ENCODE measurements at places on chromosomes 6 and 20.

DNA sequence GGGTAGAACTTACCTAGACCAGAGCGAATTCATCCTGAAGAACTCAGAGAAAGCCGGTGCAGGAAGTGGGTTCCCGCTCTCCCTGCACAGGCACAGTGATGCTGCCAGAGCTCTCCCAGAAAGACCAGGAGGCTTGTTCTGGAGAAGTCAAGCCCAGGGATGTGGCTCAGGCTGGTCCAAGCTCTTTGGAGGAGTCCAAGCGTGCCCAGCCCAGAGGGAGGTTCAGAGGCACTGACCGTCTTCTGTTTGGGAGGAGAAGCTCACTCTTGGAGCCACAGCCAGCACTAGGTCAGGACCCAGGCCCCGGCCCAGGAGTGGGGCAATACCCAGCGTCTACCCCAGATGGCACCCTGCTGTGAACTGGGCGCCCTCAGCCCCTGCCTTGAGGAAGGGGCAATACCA lies 1.5 kb upstream of the PMEPA1 start:
- DNase-seq = no peak

DNA sequence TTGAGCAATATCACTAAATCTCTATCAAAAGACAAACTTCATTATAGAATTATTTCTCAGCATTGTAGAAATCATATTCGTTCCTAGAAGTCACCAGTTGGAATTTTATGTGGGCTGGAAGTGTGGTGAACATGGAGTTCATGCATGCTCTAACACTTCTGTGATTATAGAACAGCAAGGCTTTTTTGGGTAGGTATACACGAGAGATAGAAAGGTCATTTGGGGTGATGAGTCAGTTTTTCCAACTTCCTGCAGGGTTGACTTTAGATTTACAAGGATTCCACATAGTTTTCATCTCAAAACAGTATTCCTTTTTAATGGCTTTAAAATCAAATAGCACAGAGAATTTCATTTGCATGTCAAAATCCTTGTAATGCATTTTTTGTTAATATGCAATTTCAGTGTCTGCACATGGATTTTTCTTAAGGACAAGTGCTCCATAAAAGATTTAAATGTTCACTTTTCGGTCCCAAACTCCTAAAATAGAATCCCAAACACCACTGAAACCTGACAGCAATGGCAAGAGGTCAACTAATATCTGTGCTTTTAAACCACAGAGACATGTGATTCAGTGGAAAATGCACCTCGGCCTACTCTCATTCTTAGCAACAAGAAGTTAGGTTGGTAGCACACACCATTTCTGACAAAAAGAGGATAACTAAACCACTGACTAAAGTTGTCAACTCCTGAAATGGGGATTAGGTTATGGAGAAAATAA lies 211.0 kb downstream of the MOXD1 start:
- DNase-seq = no peak

- DNase-seq = no peak
Measured at GRCh38 chr20:5919626-5920544, 30.4 kb downstream of the TRMT6 start.

DNA sequence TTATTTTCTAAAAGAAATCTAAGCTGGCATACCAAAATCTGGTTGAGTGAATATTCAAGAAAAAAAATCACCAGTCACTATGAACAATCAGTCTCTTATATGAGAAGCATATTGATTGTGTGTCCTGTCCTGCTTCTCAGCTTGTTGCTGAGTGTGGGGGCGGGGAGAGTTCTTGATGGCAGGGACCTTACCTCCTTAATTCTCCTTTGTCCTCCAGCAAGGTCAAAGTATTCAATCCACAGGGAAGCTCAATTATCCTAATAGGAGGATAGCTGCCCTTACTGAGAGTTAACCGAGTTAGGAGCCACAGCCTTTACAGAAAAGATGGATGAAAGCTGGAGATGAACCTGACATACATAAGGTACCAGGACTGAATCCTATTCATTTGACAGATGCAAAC lies 154.0 kb downstream of the LY86 start:
- DNase-seq = no peak

DNA sequence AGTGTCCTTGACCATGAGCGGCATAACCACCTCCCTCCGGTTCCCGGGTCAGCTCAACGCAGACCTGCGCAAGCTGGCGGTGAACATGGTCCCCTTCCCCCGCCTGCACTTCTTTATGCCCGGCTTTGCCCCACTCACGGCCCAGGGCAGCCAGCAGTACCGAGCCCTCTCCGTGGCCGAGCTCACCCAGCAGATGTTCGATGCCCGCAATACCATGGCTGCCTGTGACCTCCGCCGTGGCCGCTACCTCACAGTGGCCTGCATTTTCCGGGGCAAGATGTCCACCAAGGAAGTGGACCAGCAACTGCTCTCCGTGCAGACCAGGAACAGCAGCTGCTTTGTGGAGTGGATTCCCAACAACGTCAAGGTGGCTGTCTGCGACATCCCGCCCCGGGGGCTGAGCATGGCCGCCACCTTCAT lies 4.9 kb downstream of the TUBB1 start:
- no peak for DNase-seq

DNA sequence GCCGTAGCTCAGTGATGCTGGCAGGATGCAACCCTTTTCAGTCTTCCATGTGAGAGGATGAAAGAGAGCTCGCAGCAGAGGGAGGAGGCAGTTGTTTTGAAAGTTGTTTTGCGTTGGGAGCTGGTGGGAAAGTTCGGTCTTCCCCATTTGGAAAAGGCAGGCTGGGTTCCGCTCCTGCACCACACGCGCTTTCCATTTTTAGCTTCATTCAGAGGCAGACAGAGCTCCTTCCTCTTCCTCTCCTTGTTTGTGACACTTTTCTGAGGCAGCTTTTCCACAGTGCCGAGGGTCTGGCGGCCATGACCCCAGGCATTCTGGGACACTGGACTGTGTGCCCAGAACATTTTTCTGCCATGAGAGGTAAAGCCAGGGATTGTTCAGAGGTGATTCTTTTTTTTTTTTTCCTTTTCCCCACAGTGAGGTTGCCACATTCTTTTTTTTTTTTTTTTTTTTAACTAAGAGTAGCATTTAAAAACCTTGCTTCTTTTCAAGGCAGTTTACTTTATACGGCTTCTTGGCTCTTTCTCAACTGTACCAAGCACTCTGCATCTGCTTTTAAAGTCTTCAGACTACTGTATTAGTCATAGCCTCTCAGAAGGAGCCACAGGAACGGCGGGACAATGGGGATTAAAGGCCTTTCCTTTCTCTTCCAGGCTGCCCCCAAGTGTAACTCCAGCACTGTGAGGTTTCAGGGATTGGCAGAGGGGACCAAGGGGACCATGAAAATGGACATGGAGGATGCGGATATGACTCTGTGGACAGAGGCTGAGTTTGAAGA lies 1.6 kb downstream of the PRDM1 start:
- no peak for DNase-seq

- no peak for DNase-seq
Measured at GRCh38 chr20:48605364-48606171, 222.2 kb downstream of the PREX1 start.

GRCh38 chr20:23212464-23212995 lies 126.4 kb upstream of the CD93 start:
- DNase-seq = no peak

GRCh38 chr20:31587545-31588389 lies 17.3 kb upstream of the ID1 start:
- no peak for DNase-seq

GRCh38 chr20:8057871-8058270 lies 38.3 kb upstream of the TMX4 start:
- DNase-seq = no peak

DNA sequence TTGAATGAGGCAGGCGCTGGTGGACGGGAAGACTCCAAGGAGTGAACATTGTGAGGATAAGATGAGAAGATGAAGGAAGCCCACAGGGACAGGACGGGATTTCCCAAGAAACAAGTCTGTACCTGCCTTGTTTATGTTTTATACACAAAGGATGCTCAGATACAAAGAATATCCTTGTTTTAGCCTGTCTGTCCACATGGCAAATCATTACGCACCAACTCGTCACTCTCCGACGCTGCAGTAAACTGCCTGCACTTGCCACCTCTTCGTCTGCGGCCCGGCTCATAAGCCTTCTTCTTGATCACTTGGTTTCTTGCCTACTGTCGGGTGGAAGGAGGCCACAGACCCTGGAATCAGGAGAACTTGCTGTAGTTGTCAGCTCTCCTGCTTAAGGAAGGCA lies 85.4 kb downstream of the CD83 start:
- no peak for DNase-seq

DNA sequence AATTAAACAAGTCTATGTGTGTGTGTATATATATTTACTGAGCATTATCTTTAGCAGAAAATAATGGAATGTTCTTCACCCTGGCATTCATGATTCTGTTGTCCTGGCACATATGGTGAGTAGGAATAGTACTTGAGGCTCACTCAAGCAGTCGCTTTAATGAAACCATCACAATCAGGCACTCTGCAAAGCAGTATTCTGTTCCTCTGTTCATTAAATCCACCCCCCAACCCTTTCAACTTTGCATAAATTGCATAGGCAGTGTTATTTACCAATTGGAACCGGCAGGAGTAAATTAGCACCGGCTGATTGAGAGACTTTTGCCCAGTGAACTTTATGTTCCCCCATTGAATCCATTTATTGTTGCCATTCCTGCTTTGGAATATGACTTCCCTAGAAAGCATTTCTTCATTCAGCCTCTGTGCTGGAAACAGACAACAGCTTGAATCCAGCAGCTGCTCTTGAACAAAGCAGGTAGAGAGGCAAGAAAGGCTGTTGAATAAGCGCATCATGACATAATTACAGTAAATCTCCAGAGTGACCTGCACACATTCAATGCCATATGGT lies 268.0 kb upstream of the RNF217 start:
- DNase-seq = no peak

- no peak for DNase-seq
Measured at GRCh38 chr6:101550451-101550850, 156.9 kb downstream of the GRIK2 start.

GRCh38 chr20:62357187-62357667 lies 9.9 kb downstream of the LAMA5 start:
- DNase-seq = no peak

- no peak for DNase-seq
Measured at GRCh38 chr6:150029276-150029675, 3.9 kb upstream of the RAET1L start.

DNA sequence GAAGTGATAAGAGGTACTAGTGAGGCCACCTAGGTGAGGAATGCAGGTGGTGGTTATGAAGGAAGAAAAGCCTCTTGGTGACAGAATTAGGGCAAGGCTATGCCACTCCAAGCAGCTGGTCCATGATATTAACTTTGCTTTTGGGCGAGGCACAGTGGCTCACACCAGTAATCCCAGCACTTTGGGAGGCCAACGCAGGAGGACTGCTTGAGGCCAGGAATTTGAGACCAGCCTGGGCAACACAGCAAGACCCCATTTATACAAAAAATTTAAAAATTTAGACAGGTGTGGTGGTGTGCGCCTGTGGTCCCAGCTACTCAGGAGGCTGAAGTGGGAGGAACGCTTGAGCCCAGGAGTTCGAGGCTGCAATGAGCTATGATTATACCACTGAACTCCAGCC lies 56.1 kb downstream of the SERAC1 start:
- no peak for DNase-seq

GRCh38 chr6:17161076-17161475 lies 59.2 kb downstream of the STMND1 start:
- DNase-seq = no peak

DNA sequence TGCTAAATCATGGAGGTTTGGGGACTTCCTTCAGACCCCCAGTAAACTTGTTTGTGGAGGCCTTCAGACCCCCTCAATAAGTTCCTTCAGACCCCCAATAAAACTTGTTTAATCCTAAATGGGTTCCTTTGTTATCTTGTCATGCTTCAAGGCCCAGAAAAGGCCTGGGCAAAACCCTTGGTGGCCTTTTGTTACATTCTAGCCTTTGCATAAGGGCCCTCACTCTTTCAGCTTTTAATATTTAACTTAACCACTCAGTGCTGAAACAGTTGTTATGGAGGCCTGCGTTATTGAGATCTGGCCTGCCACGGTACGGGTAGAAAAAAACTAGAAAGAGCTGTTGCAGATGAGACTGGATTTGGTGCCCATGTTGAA lies 4.3 kb upstream of the DYNLRB1 start:
- DNase-seq = no peak

DNA sequence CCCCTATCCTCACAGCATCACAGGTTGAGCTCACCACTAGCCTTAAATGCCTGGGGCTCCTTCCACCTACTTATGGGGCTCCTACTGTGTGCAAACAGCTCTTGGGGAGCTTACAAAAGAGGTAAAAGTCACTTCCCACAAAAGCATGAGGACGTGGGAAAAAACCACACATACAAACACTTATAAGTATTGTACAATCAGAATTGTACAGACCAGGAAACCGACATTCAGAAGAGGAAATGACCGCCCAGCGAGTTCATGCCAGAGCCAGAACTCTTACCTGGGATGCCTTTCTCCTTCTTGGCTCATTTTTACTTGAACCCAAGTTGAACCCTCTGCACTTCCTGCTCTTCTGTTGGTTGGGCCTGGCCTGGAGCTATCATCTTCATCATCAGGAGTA lies 6.3 kb upstream of the PPP1R16B start:
- no peak for DNase-seq

DNA sequence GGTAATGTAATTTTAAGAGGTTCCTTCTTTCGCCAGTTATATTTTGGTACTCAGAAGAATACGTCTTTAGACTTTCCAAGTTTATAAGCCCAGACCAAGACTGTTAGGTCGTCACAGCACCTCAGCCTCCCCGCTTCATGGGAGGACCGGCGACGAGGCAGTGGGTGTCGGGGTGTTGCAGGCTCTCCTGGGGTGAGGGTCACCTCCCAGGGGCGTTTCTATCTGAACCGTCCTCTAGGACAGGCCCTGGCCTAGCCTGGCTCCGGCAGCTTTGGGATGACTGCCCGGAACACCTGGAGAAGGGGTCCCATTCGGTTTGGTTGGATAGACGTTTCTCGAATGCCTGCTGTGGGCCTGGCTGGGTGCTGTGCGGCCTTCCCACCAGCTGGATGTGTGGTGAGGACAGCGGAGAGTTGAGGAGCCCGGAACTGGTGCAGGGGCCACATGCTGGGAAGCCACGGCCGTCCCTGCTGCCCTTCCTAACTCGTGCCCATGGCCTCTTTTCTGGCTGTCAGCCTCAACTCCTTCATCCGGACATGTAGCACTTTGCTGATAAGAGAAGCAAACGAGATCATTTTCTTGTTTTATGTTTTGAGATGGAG lies 1.1 kb downstream of the OSBPL2 start:
- no peak for DNase-seq

DNA sequence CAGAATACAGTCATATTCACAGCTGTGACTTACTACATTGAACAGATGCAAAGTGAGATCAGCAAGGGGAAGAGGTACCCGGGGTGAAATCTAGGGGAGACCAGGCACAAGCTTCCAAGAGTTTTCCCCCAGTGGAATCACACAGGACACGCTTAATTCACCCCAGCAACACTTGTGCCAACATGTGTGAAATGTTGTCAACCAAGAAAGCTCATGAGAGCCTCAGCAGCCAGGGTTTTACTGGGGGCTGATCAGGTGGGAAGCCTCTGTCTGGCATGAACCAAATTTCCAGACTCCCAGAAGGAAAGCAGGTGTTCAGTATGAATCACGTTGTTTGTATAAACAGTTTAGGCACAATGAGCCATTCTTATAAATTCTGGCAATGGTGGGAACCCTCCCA lies 6.9 kb upstream of the RTF2 start:
- DNase-seq = no peak
